Esophagus muscularis mucosa (tissue), 4 donors: ENCODE measurements at places on chromosomes 1 and 21. TPM values are rescaled to one million over a fixed set of nuclear protein-coding genes. Genes with fewer than 3 reads are reported as not detected.

GRCh38 chr21:22363504-22363903, 1365.3 kb downstream of the NCAM2 start:
- no peak overlapping the region for H3K4me3 ChIP-seq
- no peaks in the 10 kb centered on the region for H3K27me3 ChIP-seq
- no peaks in the 10 kb centered on the region for H3K36me3 ChIP-seq
- DNase-seq = no peak

DNA sequence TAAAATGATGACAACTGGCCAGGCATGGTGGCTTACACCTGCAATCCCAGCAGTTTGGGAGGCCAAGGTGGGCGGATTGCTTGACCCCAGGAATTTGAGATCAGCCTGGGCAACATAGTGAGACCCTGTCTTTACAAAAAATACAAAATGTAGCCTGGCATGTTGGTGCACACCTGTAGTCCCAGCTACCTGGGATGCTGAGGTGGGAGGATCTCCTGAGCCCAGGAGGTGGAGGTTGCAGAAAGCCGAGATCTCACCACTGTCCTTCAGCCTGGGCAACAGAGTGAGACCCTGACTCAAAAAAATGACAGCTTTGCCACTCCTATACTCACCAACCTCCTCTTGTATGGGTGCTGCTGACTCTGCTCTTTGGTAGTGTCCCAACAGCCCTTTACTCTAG, 18.6 kb downstream of the SYT11 start:
- H3K4me1 ChIP-seq = no peaks in the 10 kb centered on the region
- no peak overlapping the region for H3K27ac ChIP-seq
- H3K27me3 ChIP-seq = no peaks in the 10 kb centered on the region
- no peak overlapping the region for H3K4me3 ChIP-seq

Gene ADORA1
- 1.7 TPM for total RNA-seq

GRCh38 chr1:172867216-172867818, 183.4 kb downstream of the TNFSF18 start:
- no peak for DNase-seq
- H3K4me3 ChIP-seq = no peak overlapping the region
- H3K4me1 ChIP-seq = no peaks in the 10 kb centered on the region
- H3K27me3 ChIP-seq = no peaks in the 10 kb centered on the region

DNA sequence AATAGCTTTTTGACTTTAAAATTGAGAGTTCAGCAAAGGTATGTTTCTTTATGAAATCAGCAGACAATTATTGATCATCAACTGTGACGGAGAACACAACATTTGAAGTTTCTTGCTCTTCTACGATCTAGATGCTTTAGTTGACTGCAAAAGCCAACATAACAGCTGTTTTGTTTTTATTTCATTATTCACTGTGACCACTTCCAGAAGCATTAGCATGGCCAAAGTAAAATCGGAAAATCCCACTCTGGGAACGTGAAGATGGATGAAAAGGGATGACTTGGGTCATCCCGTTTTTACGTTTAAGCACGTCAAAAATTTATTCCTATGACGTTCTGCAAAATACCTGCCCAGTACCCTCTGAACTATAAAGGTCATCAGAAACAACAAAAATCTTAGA, 833.0 kb upstream of the ADAMTS5 start:
- H3K4me3 ChIP-seq = no peak overlapping the region
- H3K4me1 ChIP-seq = peaks cover 25% of the 10 kb centered on the region
- peak overlapping the region; percentile 32 for H3K27ac ChIP-seq
- H3K36me3 ChIP-seq = no peaks in the 10 kb centered on the region

GRCh38 chr1:105368446-105368845, 1618.7 kb downstream of the AMY1C start:
- H3K4me3 ChIP-seq = no peak overlapping the region
- no peaks in the 10 kb centered on the region for H3K27me3 ChIP-seq
- H3K36me3 ChIP-seq = no peaks in the 10 kb centered on the region
- no peak overlapping the region for H3K27ac ChIP-seq
- no peaks in the 10 kb centered on the region for H3K4me1 ChIP-seq

DNA sequence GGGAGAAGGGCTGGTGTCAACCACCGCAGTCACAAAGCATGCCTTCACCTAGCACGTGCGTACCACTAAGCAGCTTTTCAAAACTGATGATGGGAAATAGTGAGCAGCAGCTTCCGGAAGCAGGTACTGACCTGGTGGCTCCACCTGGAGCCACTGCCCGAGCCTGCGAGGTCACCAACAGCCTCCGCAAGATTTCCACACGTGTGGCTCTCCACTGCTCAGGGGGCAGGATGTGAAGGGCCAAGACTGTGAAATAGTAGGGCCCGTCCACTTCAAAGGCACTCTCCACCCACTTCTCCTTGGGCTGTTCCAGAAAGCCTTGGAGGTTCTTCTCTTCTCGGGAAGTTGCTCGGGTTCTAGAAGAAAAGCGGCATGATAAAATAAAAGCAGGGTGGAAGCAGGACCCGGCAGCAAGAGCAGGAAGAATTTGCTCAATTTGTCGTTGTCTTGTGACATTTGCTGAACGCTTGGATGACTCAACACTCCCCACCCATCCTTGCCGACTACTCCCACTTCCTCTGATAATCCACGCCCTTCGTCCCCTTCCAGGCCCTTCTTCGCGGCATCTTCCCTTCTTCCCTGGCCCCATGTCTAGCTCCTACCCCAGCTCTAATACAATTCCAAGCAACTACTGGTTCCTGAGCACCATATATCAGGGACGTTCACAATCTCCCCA, 124.9 kb upstream of the IFFO2 start:
- H3K4me1 ChIP-seq = peaks cover 8% of the 10 kb centered on the region
- peak overlapping the region; percentile 64 for H3K27ac ChIP-seq
- H3K36me3 ChIP-seq = peaks cover 100% of the 10 kb centered on the region

- peaks cover 12% of the 10 kb centered on the region for H3K36me3 ChIP-seq
- no peak for DNase-seq
These were observed 11.7 kb downstream of the BPNT1 start for GRCh38 chr1:220077887-220078286.

DNA sequence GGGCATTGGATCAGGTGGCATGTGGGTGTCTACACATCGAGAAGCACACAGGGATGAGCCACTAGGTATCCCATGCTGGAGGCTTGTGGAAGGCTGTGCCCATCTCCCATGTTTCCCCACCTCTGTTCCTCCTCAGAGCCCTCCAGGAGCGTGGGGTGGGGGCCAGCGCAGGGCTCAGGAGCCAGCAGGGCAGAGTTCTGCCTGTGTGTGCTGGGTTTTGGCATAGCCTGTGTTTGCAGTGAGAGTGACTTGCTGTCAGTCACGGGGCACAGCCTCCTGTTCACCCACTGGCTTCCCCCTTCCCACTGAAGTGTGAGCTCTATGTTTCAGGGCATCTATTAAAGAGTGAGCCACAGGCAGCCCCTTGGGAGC, 10.4 kb downstream of the IBA57 start:
- H3K27ac ChIP-seq = no peak overlapping the region
- no peak overlapping the region for H3K4me3 ChIP-seq
- H3K36me3 ChIP-seq = peaks cover 4% of the 10 kb centered on the region
- H3K4me1 ChIP-seq = peaks cover 12% of the 10 kb centered on the region
- DNase-seq = no peak
- H3K27me3 ChIP-seq = no peaks in the 10 kb centered on the region

- no peak overlapping the region for H3K4me3 ChIP-seq
- no peak for DNase-seq
- no peaks in the 10 kb centered on the region for H3K4me1 ChIP-seq
- no peak overlapping the region for H3K27ac ChIP-seq
These were observed 175.7 kb downstream of the HHIPL2 start for GRCh38 chr1:222372221-222372620.

GRCh38 chr1:24957016-24957807, 27.1 kb upstream of the RUNX3 start:
- no peaks in the 10 kb centered on the region for H3K36me3 ChIP-seq
- no peaks in the 10 kb centered on the region for H3K27me3 ChIP-seq
- DNase-seq = no peak
- H3K4me3 ChIP-seq = no peak overlapping the region

DNA sequence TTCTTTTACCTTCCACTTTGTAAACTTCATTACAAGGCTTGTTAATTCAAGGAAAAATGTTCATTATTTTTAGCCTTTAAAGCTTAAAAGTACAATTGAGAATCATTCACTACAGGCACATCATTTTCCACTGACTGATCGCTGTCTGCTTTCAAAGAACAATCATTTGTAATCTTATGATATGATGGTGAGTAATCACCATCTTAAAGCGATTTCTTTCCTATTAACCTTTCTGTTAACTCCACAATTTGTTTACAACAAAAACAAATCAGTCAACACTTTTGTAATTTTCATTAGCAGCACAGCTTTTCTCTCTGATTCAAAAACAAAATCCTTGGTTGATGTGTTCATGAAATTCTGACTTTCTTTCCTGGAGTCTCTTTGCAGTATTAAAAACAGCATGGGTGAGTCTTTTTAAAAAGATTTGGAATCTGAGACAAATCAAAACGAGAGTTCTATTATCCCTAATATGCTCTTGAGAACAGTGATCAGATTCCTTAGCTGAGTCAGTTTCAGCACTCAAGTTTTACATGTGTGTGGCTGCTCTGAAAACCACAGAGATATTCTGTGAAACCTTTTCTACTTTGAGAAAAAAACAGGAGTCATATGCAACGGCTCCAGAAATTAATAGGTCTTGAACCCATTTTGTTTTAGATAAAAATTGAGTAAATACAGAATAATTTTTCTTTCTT, 145.8 kb upstream of the TMPRSS15 start:
- DNase-seq = no peak
- no peaks in the 10 kb centered on the region for H3K4me1 ChIP-seq
- no peak overlapping the region for H3K27ac ChIP-seq
- no peaks in the 10 kb centered on the region for H3K27me3 ChIP-seq
- H3K4me3 ChIP-seq = no peak overlapping the region
- H3K36me3 ChIP-seq = no peaks in the 10 kb centered on the region

- DNase-seq = no peak
- H3K36me3 ChIP-seq = peaks cover 9% of the 10 kb centered on the region
- H3K27ac ChIP-seq = no peak overlapping the region
- H3K4me1 ChIP-seq = peaks cover 55% of the 10 kb centered on the region
- no peaks in the 10 kb centered on the region for H3K27me3 ChIP-seq
These were observed 1.4 kb upstream of the S100A16 start for GRCh38 chr1:153614189-153614900.

Gene SMIM1
- 16.3 TPM for total RNA-seq

Gene SLAMF9
- total RNA-seq = not detected

Gene NAXE
- total RNA-seq = 90.1 TPM

Gene KRTAP21-2
- total RNA-seq = not detected

- no peak for DNase-seq
- peaks cover 57% of the 10 kb centered on the region for H3K4me1 ChIP-seq
- H3K36me3 ChIP-seq = no peaks in the 10 kb centered on the region
- no peak overlapping the region for H3K27ac ChIP-seq
These were observed 49.6 kb downstream of the OSBPL9 start for GRCh38 chr1:51666478-51666877.

DNA sequence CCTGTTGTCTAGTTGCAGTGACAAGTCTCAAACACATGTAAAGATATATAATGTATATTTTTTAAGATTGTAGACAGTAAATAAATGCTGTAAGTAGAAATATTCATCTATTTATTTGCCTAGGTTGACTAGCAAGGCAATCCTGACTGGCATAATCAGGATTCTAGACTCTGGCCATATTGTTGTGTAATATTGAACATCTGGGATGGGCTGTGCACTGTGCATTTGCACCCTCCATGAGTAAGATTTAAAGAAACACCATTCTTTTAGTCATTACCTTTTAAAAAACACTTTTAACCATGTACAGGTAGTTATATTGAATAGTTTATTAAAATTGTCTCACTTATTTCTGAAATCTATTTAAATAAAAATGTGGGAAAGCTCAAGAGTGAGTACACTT, 32.4 kb downstream of the RASAL2 start:
- no peaks in the 10 kb centered on the region for H3K36me3 ChIP-seq
- H3K4me1 ChIP-seq = peaks cover 9% of the 10 kb centered on the region
- H3K27me3 ChIP-seq = no peaks in the 10 kb centered on the region
- no peak overlapping the region for H3K4me3 ChIP-seq
- H3K27ac ChIP-seq = no peak overlapping the region

GRCh38 chr1:56115701-56116100, 463.7 kb downstream of the PLPP3 start:
- DNase-seq = no peak
- H3K4me1 ChIP-seq = no peaks in the 10 kb centered on the region
- H3K4me3 ChIP-seq = no peak overlapping the region
- H3K36me3 ChIP-seq = no peaks in the 10 kb centered on the region
- H3K27ac ChIP-seq = no peak overlapping the region

- peaks cover 52% of the 10 kb centered on the region for H3K27me3 ChIP-seq
- no peaks in the 10 kb centered on the region for H3K4me1 ChIP-seq
- H3K4me3 ChIP-seq = no peak overlapping the region
- no peak for DNase-seq
- H3K36me3 ChIP-seq = no peaks in the 10 kb centered on the region
These were observed 941 bp downstream of the ELAVL4 start for GRCh38 chr1:50109647-50110075.

GRCh38 chr1:27138927-27139326, 16.0 kb downstream of the SLC9A1 start:
- no peaks in the 10 kb centered on the region for H3K36me3 ChIP-seq
- H3K4me1 ChIP-seq = peaks cover 56% of the 10 kb centered on the region
- H3K27ac ChIP-seq = no peak overlapping the region
- no peak overlapping the region for H3K4me3 ChIP-seq

DNA sequence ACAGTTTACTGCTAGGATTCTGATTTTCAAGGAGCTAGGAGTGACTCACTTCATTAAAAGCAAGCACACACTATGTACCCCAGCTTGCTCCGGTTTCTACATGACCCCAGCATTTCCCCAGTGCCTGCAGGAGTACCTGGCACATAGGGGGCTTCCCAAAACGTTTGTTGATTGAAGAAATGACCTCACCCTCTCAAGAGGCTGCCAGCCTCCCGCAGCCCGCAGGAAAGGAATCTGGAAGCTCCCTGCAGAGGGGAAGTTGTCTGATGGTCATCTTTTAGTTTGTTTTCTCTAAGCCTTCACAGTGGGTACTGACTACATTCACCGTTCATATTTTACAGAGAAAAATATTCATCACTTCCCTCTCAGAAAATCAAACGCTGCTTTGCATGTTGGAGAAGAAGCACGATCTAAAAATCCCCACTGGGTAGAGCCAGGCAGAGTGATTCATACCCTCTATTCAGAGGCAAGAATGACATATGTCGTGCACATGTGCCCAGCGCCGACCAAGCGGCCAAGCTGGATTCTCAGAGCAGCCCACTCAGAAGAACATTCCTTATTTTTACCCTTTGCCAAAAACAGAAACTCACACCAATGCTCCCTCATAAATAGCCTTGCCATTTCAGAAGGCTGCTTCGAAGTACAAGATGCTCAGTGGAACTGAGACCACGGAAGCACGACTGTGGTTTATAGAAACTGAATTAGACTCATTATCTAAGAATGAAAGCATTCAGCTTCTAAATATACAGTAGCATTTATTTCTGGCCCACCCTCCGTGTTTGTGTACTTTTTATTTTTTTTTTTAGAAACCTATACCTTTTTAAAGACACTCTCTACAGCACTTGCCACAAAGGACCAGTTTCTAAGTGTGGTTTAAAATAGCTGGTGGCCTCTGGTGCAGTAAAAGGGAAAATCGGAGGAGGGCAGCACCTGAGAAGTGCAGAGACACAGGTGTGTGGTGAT, 143.2 kb downstream of the MIS18A start:
- no peak overlapping the region for H3K27ac ChIP-seq
- peak; percentile 86 for DNase-seq
- peaks cover 4% of the 10 kb centered on the region for H3K4me1 ChIP-seq
- no peaks in the 10 kb centered on the region for H3K27me3 ChIP-seq
